ENCODE measurements at places on chromosomes 11 and 22. TPM values are rescaled to one million over a fixed set of nuclear protein-coding genes. Genes with fewer than 3 reads are reported as not detected.

Gene F2
- 0.19 TPM for total RNA-seq

Gene VWA5A
- total RNA-seq = 41.2 TPM

GRCh38 chr22:20424568-20424931, 13.1 kb downstream of the SCARF2 start:
- no peak for DNase-seq

Gene AGBL2
- 3.1 TPM for total RNA-seq

DNA sequence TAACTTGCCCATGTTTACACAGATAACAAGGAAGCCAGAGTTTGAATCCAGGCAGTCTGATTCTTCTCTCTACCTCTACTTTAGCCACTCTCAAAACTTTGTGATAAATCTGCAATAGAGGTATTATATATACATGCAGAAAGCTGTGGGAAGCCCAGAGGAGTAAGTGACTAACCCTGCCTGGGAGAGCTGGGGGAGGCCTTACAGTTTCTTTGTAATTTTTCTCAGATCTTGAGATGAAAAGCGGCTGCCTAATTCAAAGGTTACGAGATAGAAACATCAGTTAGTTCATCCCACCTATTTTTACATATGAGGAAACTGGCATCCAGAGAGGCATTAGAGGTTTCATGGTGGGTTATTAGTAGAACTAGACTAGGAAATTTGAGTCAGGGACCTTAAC, 4.9 kb downstream of the STIM1 start:
- no peak for DNase-seq

GRCh38 chr11:110172468-110173065, 79.4 kb downstream of the ZC3H12C start:
- no peak for DNase-seq

Gene RASSF10
- total RNA-seq = 0.57 TPM

DNA sequence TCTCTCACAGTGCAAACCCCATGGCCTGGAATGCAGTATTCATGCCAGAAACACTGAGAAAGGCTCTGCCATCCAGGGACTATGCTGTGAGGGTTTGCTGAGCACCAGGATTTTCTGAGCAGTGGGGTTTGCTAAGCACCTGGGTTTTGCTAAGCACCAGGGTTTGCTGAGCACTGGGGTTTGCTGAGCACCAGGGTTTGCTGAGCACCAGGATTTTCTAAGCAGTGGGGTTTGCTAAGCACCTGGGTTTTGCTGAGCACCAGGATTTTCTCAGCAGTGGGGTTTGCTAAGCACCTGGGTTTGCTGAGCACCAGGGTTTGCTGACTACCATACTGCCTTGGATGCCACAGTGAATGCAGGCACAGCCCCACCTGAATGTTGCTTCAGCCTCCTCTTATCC, 48.3 kb upstream of the SMIM38 start:
- no peak for DNase-seq
